ENCODE measurements at places on chromosomes 2 and 18.

GRCh38 chr2:196660244-196660643, 20.7 kb downstream of the CCDC150 start:
- no peak for DNase-seq

DNA sequence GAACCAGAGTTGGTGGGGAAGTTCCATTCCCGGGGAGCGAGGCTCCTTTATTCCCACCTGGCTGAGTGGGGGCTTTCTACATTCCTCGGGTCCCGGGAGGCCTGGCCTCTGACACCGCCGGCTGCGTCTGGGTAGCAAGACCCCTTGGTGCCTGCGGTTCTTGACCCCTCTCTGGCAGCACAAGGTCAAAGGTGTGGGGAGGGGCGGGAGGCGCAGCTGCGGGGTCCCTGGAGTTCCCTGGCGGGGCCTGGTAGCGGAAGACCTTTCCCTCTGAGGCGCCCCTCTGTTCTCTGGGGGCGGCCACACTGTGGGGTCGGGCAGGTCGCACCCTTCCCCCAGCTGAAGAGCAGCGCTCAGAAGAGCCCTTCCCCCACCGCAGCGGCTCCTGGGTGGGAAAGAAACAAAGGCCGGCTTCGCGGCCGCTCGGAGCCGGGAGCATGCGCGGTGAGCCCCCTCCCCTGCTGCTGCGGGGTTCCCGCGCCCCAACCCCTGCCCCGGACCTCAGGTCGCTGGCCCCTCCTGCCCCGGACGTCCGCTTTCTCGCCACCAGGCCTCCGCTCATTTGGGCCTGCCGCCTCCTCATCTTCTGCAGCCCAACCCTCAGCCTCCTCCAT, 146.3 kb downstream of the ANKRD44 start:
- no peak for DNase-seq

DNA sequence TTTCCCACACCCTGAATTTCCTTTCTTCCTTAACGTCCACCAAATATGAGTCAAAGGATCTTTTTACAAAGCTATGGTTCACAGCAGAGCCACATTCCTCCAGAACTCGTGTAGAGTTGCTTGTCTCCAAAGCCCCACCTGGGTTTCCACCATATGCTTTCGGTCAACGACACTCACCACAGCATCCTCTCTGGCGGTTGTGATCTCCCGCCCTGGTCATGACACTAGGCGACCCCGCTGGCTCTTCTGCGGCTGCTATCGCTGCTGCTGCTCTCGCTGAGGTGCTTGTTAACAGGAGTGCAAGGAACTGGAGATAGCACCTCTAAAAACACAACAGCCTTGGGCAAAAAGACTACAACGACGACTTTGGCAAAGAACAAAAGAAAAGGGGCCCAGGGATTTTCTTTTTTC, 340 bp downstream of the SLC40A1 start:
- peak; percentile 55 for DNase-seq

- no peak for DNase-seq
These were observed 7.2 kb downstream of the HDLBP start for GRCh38 chr2:241308267-241308666.

- DNase-seq = no peak
These were observed 237.3 kb downstream of the OSR1 start for GRCh38 chr2:19120941-19121750.

DNA sequence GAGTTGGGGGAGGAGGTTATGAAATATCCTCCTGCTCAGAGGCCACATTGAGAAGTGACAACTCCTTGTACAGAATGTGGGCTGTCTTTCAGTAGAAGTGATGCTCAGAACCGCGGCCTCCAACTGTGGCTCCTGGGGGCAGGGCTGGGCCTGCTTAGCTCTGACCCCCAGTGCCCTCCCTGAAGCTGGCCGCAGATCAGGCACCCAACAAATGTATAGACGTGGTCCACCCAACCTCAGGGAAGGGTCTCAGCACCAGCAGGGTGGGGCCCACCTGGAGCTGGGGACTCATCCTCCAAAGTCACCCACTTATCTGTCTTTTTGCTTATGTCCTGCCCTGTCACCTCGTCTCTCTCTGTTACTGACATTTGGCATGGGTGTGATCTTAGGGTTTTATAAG, 11.1 kb upstream of the BIN1 start:
- no peak for DNase-seq

GRCh38 chr2:168246483-168247340, 683 bp downstream of the STK39 start:
- peak; percentile 56 for DNase-seq

- DNase-seq = no peak
These were observed 133.9 kb downstream of the TNS1 start for GRCh38 chr2:217868911-217869334.

GRCh38 chr2:228407821-228408220, 226.3 kb upstream of the SPHKAP start:
- no peak for DNase-seq

GRCh38 chr2:98867539-98868309, 68.3 kb downstream of the CRACDL start:
- DNase-seq = no peak

- no peak for DNase-seq
These were observed 30.0 kb upstream of the TOGARAM2 start for GRCh38 chr2:28950941-28951630.

GRCh38 chr2:105872142-105872728, 127.5 kb downstream of the NCK2 start:
- no peak for DNase-seq

- DNase-seq = no peak
These were observed 46.2 kb upstream of the SMAD7 start for GRCh38 chr18:48996901-48997463.
